ENCODE measurements at places on chromosomes 7 and 10. TPM values are rescaled to one million over a fixed set of nuclear protein-coding genes. Genes with fewer than 3 reads are reported as not detected.

- DNase-seq = peak; percentile 94
These were observed at the start of gene NYAP1 for GRCh38 chr7:100483722-100484672. Gene NYAP1 (plus strand): TSS chr7:100483927. CDS start chr7:100485312, 1,385 bp downstream.

- no peak for DNase-seq
These were observed 199.6 kb downstream of the CXCL12 start for GRCh38 chr10:44185315-44185666.

GRCh38 chr10:93462371-93462770, 19.8 kb downstream of the MYOF start:
- DNase-seq = no peak

DNA sequence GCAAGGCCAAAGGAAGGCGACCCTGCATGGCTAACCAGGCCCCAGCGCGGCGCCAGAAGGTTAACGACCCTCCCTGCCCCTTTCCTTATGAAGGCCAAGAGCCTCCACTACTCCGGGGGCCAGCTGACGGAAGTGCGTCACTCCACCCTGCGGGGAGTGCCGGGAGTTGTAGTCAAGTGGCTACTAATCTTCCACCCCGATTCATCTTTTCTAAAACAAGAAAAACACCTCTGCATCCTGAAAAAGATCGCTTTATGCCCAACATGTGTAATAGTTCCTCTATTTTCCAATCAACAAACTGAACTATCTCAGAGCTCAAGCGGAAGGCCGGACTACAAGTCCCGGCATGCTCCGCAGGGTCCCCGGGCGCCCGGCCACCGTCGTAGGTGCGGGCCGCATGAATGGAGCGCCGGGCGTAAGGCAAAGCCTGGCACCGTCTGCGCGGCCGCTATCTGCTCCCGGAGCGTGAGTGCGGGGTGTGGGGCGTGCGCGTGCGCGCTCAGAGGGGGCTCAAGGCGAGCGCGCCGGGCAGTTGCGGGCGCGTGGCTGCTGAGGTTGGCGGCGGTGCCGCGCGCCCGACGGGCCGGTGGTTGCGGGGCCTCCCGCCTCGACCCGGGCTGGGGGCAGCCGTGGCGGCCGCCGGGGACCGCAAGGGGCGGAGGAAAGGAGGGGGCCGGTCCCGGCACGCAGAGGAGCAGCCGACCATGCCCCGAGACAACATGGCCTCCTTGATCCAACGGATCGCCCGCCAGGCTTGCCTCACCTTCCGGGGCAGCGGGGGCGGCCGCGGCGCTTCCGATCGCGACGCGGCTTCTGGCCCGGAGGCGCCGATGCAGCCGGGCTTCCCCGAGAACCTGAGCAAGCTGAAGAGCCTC, at the start of gene ADO:
Gene ADO (plus strand): TSS at position 365 of the 875 bp plus-strand sequence. CDS start 340 bp downstream, at position 705.
- DNase-seq = peak; percentile 97

DNA sequence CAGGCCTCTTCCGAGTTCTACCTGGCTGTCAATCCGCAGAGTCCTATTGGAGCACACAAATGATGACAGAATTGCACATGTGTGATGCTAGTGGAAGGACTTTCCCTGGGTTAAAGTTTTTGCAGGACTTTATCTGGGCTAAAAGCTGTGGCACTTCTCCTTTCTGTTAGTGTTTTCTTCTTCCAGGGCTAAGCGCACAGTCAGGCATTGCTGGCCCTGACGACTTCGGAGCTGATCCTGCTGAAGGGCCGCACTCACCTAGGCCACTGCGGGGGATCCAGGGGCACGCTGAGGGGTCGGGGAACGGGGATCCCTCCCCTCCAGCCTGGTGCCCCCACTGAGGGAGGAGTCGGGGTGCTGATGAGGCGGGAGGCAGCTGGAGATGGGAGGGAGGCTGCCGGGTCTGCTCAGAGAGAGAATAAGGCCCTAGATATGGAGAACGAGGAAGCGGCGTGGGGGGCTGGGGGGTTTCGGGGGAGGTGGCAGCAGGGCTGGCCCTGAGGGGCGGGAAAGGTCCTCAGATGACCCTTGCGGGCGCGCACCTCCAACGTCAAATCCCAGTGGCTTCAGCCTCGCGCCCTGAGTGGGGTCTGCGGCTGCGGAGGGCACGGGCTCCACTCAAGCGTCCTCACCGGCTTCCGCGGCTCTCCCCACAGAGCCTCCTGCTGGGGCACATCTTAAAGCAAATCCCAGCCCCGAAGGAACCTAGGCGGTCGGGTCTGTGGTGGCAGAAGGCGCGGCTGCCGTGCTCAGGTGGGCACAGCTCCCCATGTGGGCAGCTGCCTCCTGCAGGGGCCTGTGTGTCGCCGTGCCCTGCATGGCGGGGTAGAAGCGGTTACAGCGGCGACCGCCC, 30.9 kb downstream of the AGR3 start:
- DNase-seq = peak; percentile 26

GRCh38 chr7:22612776-22613175, 112.8 kb upstream of the STEAP1B start:
- DNase-seq = no peak

The ANKRD30A gene
- total RNA-seq = not detected

DNA sequence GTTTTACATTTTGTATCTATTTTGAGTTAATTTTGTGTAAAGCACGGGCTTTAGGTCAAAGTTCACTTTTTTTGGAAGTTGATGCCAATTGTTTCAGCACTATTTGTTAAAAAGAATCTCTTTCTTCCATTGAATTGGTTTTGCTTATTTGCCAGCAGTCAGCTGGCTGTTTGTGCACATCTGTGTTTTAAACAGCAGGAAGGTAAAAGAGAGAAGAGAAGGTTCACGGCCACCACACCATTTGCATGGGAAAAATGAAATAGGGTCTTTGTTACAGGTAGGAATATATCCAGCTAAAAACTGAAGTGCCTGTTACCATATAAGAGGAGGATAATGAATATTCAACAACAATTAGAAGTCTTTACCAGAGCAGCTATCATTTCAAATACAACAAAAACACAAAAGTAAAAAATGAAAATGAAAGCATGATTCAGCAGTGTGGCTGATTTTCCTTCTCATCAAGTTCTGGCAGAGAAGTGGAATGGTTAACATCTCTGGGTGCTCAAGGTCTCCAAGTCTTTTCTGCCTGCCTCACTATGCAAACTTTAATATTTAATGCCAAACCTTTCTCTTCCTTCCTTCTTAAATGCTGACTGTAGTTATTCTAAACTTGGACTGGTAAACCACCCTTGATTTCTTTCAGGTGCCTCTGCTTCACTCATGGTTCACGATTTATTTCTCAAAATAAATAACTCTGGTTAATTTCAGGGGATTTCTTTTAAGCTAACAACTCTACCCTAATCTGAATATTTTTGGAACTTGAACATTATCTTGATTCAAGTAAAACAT, 841.5 kb downstream of the GRM8 start:
- no peak for DNase-seq

DNA sequence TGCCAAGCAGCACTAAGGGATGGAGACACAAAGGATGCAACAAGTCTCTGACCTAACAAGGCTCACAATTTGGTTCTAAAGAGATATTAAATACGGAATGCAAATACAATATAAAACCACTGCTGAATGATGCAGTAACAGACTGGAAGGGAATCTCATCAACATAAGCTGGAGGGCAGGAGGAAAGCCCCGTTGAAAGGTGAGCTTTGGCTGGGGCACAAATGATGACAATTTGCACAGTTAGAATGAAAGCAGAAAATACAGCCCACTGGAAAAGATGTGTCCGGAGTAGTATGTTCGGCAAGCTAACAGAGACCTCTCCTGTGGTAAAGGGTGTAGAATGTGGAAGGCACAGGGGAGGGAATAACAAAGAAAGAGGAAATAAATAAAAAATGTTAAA, 26.1 kb downstream of the PAXIP1 start:
- no peak for DNase-seq

- peak; percentile 48 for DNase-seq
These were observed 9.3 kb downstream of the TMEM248 start for GRCh38 chr7:66930341-66930740.

DNA sequence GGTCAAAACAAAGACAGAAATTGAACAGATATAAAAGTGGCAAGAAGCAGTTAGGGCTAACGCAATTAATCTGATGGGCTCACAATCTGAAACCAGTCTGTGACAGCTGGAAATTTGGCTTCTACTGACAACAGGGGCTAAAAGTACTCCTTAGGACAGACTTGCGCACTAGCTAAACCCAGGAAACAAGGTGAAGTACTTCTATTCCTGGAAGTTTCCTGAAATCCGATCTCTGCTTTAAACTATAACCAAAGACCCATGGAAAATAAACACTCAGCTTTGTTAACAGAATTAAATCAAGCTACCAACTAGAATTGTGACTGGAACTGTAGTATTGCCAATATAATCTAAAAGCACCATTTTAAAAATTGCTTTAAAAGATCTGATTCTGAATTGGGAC, 520.2 kb upstream of the ZWINT start:
- no peak for DNase-seq

The HABP2 gene
- total RNA-seq = not detected

GRCh38 chr7:45446195-45446944, 127.8 kb upstream of the ADCY1 start:
- no peak for DNase-seq

DNA sequence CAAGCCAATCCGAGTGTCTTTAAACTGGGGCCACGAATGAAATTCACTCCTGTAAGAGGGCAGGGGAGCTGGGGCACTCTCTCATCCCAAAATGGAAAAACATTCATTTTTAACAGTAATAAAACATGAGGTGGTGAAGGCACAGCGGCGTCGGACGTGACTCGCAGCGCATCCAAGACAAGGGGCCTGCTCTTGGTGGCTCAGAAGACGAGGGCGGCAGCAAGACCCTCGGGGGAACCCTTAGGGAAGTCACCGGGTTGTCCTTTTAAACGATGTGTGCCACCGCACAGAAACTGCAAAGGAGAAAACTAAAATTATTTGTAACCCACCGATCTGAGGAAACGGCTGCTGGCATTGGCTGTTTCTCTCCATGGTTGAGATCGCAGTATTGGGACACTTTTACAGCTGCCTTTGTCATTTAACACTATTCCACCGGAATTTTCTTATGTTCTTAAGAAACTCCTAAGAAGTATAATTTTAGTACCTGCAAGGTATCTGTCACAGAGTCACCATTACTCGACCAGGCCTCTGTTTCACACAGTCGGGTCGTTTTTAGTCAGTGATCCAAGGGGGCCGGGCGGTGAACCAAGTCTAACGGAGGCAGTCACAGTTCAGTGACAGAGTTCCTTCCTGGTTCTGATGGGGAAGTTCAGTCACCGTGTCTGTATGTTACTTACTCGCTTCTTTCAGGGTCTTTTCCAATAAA, 159.3 kb downstream of the PTPRN2 start:
- no peak for DNase-seq

The CTTNBP2 gene
- total RNA-seq = 2.9 TPM

DNA sequence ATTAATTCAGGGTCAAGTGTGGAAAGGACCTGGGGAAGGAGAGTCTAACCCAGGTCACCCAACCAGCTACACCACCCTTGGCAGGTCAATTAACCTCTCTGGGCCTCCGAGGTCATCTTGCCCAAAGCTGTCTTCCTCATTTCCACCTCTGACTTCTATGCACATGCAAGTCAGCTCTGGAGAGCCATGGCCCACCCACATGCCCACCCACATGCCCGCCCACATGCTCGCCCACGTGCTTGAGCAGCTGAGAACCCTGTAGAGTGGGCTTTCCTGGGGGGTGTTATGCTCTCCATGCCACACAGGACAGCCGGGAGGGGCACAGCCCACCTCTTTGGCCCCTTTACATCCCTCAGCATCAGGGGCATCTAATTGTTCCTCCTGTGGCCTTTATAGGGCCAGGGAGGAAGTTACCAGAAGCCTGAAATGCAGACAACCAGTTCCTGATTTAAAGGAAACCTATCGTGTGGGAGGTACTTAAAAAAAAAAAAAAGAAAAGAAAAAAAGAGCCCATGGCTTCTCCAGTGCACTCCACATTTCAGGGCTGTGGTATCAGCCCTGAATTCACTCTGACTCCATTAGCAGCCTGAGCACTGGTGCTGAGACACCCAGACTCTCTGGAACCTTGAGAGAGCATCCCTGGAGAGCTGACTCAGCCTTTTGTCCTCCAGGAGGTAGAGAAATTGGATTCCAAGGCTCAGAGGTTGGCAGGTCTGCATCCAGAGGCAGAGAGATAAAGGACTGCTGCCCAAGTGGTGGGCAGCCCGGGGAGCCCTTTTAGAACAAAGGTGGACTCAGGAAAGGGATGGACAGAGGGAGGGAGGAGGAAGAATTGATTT, 176.2 kb upstream of the ZMIZ1 start:
- peak; percentile 17 for DNase-seq

The MINDY4 gene
- total RNA-seq = 8.5 TPM

The BUB3 gene
- total RNA-seq = 107 TPM

GRCh38 chr7:80288175-80289122, 153.8 kb downstream of the GNAI1 start:
- DNase-seq = peak; percentile 15

Data from osteoblast (primary cell).